ENCODE measurements at places on chromosomes 3 and 15.

DNA sequence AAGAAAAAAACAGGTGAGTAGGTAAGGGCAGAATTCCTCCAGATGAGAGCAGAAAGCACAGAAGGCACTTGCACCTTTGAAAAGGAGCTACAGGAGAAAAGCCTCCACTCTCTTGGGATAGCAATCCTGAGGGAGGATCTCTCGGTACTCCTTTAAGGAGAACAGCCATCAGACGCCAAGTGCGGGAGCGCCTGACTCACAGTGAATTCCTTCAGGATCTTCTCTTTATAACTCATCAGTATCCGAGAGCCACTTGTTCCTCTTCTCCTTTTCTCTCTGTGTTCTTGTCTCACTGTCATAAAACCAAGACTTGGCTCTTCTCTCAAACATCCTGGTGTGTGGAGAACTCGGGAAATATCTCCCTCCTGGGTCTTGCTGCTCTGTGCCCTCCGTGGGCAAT lies 10.1 kb upstream of the GOLGA8J start:
- DNase-seq = no peak

- DNase-seq = no peak
Observed at GRCh38 chr15:38002883-38003477, 68.5 kb downstream of the TMCO5A start.

DNA sequence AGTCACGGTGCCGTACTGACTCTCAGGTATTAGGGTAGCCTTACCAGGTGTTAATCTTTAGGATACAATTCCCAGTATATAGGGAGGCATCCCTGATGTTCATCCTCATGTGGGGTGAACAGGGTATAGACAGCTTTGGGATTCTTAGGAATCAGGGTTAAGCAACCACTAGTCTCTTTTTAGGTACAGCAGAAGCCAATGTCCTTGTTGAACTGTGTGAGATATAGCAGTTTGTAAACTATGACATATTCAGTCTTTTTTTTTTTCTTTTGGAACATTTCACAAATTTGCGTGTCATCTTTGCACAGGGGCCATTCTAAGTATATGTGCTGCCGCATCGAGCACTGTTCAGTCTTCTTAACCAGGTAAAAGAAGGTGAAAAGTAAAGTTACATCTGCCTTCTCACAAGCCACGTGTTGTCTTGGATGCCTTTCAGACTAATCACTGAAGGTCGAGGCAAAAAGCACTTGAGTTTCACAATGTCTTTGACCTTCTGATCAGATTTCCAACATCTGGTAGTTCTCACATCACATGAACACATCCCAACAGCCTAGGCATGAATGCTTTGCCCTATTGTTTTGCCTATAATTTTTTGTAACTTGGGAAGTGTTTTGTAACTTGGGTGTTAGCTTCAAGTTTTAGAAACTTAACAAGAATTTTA lies 17.2 kb downstream of the TSEN2 start:
- DNase-seq = no peak

- no peak for DNase-seq
Observed at GRCh38 chr15:41993472-41994170, 21.3 kb upstream of the EHD4 start.

DNA sequence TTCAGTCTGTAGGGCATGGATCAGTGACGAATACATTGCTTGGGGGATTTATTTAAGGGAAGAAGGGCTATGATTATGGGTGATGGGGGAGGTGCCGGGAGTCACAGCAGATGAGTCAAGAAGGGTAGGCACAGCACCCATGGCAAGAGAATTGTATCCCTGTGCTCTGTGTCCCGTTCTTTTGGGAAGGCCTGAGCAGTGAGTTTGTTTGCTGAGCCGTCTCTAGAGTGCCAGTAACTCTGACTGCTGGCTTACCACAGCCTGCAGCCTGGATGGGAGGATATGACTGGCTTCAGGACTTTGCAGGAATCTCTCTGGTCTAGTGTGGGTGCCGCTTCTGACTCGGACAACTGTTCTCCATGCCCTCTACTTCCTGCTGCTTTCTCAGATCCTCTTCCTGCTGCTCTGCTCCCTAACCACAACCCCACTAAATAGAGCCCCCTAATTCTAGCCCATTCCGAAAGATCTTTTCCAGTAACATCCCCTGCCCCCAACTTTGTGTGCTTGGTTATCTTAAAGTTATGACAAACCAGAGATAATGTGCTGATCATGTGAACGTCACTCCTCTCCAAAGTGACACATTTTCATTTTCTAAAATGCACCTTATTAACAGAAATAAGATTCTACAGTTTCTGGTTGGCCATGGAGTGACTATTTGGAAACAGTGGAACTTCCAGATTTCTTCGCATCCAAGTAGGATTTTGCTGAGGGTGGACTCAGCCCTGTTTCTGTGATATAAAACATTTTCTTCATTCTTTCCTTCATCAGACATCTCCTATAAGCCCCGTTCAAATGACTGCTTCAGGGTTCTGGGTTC lies 239.0 kb downstream of the SLCO3A1 start:
- DNase-seq = no peak

DNA sequence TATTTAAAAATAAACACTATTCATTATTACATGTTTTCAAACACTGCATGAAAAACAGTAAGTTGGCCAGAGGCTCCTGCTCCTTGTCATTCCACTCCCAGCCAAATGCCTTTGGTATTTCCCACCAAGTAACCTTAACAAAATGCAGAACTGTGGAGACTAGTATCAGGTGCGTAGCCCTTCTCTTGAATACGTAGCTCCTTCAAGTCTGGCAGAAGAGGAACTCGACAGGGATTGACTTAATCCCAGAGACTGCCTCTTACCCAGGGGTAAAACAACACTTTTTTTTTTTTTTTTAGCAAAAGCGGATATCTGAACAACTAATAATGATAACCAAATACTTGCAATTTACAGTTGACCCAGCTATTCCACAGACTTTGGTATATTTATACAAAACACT lies 738 bp downstream of the COMMD2 start:
- no peak for DNase-seq

GRCh38 chr3:45417930-45418847 lies 29.8 kb downstream of the LARS2 start:
- DNase-seq = no peak

DNA sequence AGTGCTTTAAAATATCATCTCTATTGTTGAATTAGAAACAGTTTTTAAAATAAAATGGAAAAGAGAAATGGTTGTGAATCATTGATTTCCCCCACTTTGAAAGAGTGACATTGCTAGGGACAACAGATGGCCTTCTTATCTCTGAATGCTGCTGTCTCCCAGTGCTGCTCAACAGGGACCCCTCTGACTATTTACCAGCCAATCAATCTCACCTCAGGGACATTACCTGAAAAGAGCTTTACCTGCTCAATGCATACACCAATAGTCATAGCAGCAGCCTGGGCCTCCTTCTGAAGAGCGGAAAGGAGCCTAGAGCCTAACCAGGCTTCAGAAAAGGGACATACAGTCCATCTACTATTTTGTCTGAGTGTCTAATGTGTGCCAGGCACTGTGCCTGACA lies 162.8 kb downstream of the CGGBP1 start:
- DNase-seq = no peak

DNA sequence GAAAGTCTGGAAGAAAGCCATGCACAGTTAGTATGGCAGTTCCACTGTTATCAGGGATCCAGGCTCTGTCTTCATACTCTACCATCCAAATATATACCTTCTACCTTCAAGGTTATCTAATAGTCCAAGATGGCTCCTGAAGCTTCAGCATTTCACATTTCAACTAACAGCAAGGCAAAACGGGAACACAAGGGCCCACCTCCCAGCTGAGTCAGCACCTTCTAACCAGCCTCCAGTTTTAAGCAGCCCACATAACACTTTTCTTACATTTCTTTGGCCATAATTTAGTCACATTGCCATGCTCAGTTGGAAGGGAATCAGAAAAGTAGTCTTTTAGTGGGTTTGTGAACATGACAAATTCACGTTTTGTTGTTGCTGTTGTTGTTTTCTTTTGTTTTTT lies 15.4 kb upstream of the MSL2 start:
- no peak for DNase-seq

GRCh38 chr3:59401924-59402323 lies 352.1 kb upstream of the CFAP20DC start:
- DNase-seq = no peak

- no peak for DNase-seq
Observed at GRCh38 chr15:68417051-68417450, 14.9 kb downstream of the ITGA11 start.

- DNase-seq = peak; percentile 48
Observed at GRCh38 chr3:53195602-53196574, 34.9 kb downstream of the PRKCD start.

All from upper lobe of left lung (tissue), 6 donors.